ENCODE measurements at places on chromosomes 7 and 10. TPM values are rescaled to one million over a fixed set of nuclear protein-coding genes. Genes with fewer than 3 reads are reported as not detected.

Gene ASAH2B
- total RNA-seq: 2.3 TPM

Gene GSDME
- 59.9 TPM for total RNA-seq

Gene SPDYE11
- 0.08 TPM for total RNA-seq

Gene MMRN2
- total RNA-seq: 5.1 TPM
